Dorsolateral prefrontal cortex (tissue), 122 donors: ENCODE measurements at places on chromosomes 1 and 21.

GRCh38 chr1:95046359-95046758 is 26.4 kb downstream of the ALG14 start:
- DNase-seq: no peak

- DNase-seq: peak; percentile 84
Observed at GRCh38 chr1:204941421-204942338, 71.0 kb downstream of the NFASC start.

DNA sequence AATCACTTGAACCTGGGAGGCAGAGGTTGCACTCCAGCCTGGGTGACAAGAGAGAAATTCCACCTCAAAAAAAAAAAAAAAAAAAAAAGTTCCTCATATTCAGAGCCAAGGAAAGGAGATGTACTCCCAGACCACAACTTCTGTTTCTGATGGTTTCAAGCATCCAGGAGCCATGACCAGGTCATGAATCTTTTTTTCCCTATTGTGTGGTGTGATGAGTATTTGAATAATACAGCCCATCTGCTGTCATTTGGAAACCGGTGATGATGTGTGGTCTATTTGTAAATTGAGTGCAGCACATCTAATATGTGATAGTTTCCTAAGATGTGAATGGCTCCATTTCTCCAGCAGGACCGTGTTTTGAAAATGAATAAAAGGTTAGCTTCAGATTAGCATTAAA is 18.6 kb downstream of the PIK3CD start:
- DNase-seq: no peak

DNA sequence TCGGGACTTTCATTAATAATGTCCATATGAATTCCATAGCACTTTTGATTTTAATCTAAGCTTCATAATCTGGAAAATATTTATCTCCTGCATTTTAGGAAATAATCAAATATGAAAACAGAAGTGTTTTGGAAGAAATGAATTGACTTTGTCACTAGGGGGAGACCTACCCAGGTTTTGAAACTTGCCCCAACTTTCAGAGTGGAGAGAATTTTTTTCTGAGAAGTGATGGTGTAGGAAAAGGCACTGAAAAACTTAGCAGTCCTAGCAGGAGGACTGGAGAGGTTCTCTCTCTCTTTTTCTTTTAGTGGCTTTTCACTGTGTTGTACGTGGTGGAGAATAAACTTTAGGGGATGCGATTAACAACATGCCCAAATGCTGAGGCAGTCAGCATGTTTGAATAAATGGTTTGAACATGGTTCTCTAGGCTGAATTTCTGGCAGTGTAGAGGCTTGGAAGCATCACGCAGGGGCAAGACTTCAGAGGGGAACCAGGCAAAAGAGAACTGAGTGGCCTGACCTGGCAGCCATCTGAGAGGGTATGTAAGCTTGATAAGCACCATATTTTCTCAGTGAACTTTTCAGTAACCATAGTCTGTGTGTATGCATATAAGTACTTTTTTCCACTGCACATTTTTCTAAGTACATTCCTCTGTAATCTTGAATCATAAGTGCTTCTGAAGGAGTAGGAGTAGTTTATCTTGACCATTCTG is 68.3 kb upstream of the NEK7 start:
- DNase-seq: no peak

GRCh38 chr1:39752703-39753102 is 14.0 kb downstream of the PPIE start:
- DNase-seq: no peak

DNA sequence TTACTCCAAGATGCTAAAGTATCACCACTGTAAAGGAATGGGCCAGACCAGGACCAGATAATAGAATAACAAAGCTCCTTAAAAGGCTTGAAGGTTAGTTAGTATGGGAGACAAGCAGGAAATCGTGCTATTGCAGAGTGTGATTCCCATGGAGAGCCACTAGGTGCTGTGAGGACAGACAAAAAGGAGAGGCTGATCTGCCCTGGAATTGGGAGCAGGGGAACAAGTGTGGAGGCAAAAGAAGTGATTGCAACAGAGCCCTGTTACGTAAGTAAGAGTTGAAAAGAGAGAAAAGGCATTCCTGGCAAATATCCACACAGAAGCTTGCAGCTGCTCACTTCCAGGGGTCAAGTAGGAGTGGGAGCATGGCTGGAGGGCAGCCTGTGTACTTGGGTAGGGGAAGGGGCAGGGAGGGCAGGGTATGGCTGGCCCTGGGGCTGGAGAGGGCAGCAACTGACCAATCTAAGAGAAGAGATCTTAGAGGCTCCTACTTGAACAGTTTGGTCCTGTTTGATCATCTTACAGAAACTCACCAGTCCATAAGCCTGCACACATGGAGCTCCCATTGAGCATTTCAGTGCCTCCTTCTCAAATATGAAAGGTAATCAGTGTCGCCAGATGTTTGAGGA is 207.7 kb upstream of the GJB5 start:
- no peak for DNase-seq

DNA sequence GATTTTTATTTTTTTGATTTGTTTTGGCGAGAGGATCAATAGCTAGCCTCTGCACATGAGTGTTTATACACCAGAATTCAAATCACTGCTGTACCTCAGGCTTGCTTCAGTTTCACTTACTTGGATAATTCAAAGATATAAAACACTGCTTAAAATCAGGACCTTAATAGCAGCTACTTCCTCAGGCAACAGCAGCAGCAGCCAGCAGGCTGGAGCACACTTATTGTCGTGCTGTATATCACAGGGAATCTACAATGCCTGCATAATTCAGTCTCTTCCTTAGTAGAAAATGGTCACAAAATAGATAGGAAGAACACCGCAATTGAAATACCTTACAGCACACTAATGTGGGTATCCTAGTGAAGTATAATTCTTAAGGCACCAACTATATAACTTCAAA is 497.3 kb downstream of the NEGR1 start:
- DNase-seq: no peak

- DNase-seq: no peak
Observed at GRCh38 chr1:5910666-5911065, 81.6 kb downstream of the NPHP4 start.

- DNase-seq: peak; percentile 44
Observed at GRCh38 chr1:212699104-212699624, 476 bp downstream of the BATF3 start.

- no peak for DNase-seq
Observed at GRCh38 chr1:206001476-206001888, 1.7 kb downstream of the RAB7B start.

- no peak for DNase-seq
Observed at GRCh38 chr1:157523774-157524493, 28.4 kb downstream of the FCRL5 start.

DNA sequence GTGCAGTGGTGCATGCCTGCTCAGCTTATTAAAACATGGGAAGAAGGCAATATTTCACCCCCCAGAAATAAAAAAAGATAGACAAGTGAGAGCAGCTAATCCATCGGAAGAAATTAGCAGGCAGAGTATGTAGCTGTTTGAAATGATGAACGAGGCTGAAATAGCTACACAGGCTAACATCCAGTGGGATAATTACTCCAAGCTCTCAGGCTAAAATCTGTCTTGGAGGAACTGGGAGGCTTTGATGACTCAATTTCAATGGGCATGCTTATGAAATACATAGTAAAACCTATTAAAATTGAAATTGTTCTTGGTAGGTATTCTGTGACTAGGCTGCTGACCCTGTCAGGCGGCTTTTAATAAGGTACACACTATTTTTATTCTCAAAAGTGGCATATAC is 84.1 kb upstream of the RRP15 start:
- DNase-seq: no peak

DNA sequence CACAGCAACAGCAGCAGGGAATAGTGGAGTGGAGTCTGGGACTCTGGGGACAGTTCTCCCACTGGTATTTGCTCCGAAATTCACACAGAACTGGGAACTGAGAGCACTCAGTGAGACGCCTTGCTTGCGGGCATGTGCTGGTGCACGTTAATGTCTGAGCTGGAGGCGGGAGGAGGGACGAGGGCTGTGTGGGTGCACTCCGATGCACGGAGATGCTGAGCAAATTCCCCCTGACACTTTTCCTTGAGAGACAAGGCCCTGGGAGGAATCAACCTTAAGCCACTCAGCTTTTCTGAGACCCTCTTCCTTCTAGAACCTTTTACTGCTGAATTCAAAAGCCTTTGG is 2.8 kb downstream of the RGS8 start:
- DNase-seq: no peak

GRCh38 chr1:246004301-246004700 is 502.8 kb downstream of the SMYD3 start:
- DNase-seq: no peak

DNA sequence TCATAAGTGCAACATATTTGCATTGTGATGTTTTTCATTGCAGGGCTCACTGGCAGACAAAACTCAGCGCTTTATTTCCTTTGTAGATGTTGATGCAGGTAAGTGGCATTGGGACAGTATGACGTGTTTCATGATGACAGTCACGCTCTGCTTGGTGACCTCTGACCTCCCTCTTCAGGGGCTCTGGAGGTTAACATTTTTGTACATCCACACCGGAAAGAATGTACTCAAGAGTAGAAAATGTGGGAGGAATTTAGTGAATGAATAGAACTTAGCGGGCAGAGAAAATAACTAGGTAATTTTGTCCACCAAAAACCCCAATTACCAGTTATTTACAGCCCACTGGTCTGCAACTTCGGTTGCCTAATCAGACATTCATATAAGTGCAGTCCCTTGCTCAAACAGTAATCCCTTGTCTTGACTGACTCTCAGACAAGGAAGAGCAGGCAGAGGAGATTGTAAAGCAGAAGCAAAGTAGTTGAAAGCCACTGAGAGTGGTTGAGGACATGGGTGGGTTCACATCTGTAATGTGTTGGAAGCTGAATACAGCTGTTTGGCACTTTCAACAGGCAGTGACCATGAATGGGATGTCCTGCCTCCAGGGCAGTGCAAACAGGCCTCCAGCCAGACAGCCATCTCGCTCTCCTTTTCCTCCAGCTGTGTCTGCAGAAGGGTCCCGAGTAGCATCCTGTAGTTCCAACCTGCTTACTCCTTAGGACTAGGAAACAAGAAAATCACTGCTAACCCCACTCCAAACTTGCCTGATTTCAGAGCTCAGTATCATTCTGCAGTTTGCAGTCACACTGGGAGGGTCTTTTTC is 188.9 kb downstream of the NRIP1 start:
- DNase-seq: no peak

- DNase-seq: no peak
Observed at GRCh38 chr1:212701910-212702309, 2.3 kb upstream of the BATF3 start.

GRCh38 chr1:115893545-115893944 is 52.6 kb upstream of the NHLH2 start:
- DNase-seq: no peak

DNA sequence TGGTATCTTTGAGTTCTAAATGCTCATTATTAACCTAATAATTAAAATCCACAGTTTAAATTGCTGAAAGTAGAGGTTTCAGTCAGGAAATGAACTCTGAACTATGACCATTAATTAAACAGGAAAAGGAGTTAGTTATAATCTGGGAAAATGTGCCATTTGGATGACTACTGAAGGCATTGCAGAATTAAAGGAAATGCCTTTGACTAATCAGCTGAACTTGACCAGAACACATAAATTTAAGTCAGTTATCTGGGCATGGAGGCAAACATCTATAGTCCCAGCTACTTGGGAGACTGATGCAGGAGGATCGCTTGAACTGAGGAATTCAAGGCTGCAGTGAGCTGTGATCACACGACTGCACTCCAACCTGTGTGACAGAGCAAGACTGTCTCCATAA is 31.9 kb downstream of the SLC44A5 start:
- DNase-seq: no peak

DNA sequence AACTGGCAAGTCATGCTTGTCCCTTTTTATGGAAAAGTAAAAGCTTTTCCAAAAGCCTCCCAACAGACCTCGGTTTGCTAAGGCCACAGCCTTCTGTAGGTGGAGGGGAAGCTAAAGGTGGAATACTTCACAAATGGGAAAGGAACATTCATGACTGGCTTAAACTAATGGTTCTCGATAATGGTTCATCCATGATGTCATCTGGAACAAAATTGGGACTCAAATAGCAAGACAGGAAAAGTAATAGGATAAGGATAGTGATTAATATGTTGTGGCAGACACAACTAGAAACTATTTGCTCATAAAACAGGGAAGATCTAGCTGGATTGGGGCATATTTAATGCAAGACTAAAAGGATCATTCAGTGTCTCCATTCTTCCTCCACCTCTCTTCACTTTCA is 16.7 kb upstream of the SPATA6 start:
- no peak for DNase-seq

GRCh38 chr1:43834280-43835081 is 99.1 kb upstream of the ARTN start:
- no peak for DNase-seq

- DNase-seq: no peak
Observed at GRCh38 chr1:164950541-164950986, 391.6 kb downstream of the PBX1 start.

GRCh38 chr1:71390518-71390917 is 309.7 kb upstream of the ZRANB2 start:
- no peak for DNase-seq

- DNase-seq: no peak
Observed at GRCh38 chr1:167720965-167721616, 691 bp upstream of the MPZL1 start.

- DNase-seq: no peak
Observed at GRCh38 chr1:23184212-23184934, 15.7 kb upstream of the LUZP1 start.

- DNase-seq: no peak
Observed at GRCh38 chr1:19639999-19640362, 4.1 kb upstream of the NBL1 start.

GRCh38 chr1:202725526-202725925 is 15.3 kb upstream of the SYT2 start:
- DNase-seq: no peak

GRCh38 chr1:20485527-20486456 is at the start of gene CAMK2N1:
Gene CAMK2N1, minus strand, starts transcription at chr1:20486210. Its CDS starts 831 bp downstream, at chr1:20485379.
- DNase-seq: peak; percentile 93

- DNase-seq: no peak
Observed at GRCh38 chr1:172138634-172139033, 281.9 kb upstream of the C1orf105 start.

- no peak for DNase-seq
Observed at GRCh38 chr1:150555971-150556865, 7.0 kb downstream of the ADAMTSL4 start.

- DNase-seq: no peak
Observed at GRCh38 chr1:35173909-35174540, 18.9 kb downstream of the SFPQ start.

DNA sequence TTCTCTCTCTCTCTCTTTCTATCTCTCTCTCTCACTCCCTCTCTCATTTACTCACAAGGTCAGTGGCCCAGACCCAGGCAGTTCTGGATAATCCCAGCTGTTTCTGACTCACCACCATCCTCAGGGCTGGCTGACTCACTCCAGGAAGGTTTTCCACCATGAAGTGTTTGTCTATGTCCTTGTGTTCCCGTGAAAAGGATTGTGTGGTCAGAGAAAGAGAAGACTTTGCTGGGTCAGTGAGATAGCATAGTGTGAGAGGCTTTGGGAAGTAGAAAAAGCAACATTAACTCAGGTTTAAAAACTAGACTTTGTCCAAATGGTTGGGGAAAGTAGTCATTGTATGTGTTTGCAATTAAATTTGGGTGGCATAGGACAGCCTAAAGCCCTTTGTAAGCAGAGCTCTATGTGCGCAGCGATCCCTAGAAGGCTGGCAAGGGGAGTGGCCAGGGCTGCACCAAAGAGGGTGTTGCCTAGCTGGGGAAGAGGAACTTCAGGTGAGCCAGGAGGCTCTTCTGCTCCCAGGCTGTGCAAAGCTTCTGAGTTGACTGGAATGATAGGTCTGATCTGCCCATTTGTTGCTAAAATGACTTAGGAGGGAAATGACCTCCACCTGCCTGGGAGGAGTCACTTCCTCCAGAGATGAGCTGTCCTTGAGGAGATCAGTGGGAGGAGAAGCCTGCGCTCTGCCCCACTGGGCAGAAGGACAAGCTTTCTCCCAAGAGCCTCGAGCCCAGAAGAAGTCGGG is 4.9 kb upstream of the CAPN2 start:
- no peak for DNase-seq
